Nephron progenitor cell (in vitro differentiated cells): ENCODE measurements at places on chromosomes 7 and 10.

DNA sequence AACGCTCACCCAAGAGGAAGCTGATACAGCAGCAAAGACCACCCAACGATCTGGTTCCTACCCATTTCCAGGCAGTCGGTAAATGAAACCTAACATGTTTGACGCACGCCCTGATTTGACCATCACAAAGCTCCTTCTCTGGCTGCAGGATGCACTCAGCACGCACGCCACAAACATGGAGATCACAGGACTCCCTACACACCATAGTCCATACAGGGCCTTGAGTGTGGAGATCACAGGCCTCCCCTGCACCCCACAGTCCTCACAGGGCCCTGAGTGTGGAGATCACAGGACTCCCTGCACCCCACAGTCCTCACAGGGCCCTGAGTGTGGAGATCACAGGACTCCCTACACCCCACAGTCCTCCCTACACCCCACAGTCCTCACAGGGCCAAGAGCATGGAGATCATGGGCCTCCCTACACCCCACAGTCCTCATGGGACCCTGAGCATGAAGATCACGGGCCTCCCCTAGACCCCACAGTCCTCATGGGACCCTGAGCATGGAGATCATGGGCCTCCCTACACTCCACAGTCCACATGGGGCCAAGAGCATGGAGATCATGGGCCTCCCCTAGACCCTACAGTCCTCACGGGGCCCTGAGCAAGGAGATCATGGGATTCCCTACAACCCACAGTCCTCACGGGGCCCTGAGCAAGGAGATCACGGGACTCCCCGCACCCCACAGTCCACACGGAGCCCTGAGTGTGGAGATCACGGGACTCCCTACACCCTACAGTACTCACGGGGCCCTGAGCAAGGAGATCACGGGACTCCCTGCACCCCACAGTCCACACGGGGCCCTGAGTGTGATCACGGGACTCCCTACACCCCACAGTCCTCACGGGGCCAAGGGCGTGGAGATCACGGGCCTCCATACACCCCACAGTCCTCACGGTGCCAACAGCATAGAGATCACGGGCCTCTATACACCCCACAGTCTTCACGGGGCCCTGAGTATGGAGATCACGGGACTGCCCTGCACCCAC is 409.2 kb downstream of the DNAJB6 start:
- no peak for DNase-seq

GRCh38 chr10:30353851-30354250 is 4.8 kb upstream of the MTPAP start:
- no peak for DNase-seq

DNA sequence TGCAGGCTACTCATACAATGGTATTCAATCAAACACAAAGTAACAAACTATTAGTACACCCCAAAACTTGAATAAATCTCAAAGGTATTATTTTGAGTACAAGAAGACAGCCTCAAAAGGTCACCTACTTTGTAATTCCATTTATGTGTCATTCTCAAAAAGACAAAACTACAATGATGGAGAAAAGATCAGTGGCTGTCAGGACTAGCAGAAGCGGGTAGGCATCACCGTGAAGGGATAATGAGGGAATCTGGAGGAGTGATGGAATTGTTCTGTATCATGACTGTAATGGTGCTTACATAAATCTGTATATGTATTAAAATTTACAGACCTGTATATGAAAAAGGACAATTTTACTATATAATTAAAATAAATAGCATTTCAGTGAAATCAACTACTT is 37.0 kb downstream of the COG5 start:
- DNase-seq: no peak

GRCh38 chr7:39951226-39952194 is 1.5 kb downstream of the CDK13 start:
- DNase-seq: peak; percentile 74

GRCh38 chr10:96512524-96513304 is 1.0 kb downstream of the TLL2 start:
- peak; percentile 54 for DNase-seq

GRCh38 chr7:15725051-15725450 is 38.6 kb upstream of the MEOX2 start:
- no peak for DNase-seq

GRCh38 chr7:127885843-127886242 is 145.4 kb downstream of the LRRC4 start:
- DNase-seq: no peak

GRCh38 chr10:62934258-62934657 is 118.1 kb upstream of the EGR2 start:
- DNase-seq: no peak

DNA sequence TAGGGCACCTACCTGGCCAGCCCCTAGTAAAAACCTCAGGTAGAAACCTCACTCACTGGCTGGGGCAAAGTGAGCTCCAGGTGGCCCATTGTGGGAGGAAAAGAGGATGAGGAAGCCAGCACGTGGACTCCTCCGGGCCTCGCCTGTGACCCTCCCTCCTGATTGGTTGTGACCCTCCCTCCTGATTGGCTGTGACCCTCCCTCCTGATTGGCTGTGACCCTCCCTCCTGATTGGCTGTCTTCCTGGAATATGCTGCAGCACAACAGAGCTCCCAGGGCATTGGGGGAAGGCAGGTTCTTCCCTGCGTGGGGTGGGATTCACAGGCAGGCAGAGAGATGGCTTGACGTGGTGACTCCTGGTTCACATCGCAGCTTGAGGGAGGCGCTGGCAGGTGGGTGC is 343.0 kb downstream of the GLRX3 start:
- no peak for DNase-seq

DNA sequence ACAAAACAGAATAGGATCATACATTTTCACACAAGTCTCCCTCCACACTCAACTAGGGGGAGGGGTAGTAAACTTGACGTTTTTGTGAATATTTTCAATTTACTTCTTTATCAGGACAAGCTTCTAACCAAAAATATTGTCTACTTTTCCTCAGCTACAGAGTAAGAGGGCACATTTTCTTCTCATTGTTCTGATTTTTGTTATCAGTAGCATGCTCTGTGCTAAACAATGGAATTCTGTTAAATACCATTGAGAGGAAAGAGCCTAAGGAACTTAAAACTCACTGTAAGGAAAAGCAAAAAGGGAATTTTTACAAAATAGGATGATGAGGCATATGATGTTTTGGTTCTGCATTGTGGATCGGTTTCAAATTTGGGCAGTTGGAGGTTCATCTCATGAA is 41.2 kb downstream of the ANLN start:
- no peak for DNase-seq

GRCh38 chr7:75843613-75844116 is 30.1 kb upstream of the CCL24 start:
- DNase-seq: no peak

GRCh38 chr10:78292982-78293865 is 259.6 kb downstream of the RPS24 start:
- DNase-seq: peak; percentile 67

DNA sequence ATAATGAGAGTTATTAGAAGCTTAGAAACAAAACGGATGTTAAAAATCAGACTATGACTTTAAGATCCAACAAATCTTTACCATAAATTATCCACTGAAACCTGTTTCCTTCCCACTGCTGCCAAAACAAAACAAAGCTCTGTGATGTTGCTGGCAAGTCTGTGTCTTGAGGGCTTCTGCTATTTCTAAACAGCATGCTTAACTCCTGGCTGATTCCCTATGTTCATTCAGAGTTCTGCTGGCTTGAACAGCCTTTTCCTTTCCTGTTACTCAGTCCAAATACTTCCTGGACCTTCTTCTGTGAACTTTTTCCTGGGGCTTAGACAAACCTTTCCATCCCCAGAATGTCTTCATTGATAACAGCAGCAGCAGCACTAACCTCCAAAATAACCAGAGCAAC is 448.1 kb downstream of the SORCS1 start:
- DNase-seq: no peak

- DNase-seq: no peak
Observed at GRCh38 chr7:111785076-111785475, 222.8 kb upstream of the IMMP2L start.

DNA sequence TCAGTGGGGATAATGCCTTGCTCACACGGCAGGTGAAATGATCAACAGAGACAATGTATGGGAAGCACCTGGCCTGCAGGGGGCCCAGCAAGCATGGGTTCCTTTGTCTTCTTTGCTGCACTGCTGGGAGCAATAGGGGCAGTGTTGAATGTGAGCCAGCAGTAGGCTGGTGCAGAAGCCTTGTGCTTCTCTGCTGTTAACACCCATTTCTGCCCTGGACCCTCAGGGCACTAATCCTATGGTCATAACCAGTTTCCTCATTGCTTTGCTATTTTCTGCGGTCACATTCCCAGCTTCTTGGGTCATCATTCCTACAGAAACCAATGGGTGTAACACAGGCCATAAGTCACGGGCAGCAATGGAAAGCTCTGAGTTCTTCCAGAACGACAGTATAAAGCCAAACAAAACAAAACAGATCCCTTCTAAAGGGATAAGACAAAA is 10.9 kb upstream of the LGI1 start:
- no peak for DNase-seq

DNA sequence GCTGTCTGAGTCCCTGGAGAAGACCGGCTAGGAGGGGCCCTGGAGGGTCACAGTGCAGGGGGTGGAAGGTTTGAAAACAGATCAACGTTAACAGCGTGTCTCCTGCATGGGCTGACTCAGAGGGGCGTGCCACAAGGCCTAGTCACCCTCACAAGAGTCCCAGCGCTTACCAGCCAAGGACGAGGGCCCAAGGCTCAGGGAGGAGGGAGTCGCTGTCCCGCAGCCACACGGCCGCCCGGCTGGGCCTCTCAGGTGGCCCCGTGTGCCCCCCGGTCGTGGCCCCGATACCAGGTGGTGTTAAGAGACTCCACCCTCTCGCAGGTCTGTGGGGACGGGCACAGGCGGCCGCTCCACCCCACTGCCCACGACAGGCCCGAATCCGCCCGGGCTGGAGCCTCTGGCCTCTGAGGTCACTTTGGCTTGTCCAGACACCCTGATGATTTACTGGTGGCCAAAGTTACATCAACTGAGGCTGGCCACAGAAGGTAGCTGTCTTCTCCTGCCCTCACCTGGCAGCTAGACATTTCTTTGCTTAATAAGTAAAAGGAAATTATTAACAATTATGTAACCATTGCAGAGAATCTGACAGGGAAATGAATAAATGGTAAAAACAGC is 34.0 kb downstream of the FAM20C start:
- DNase-seq: no peak

- peak; percentile 70 for DNase-seq
Observed at GRCh38 chr10:19488592-19489280, 327.5 kb upstream of the PLXDC2 start.

- no peak for DNase-seq
Observed at GRCh38 chr7:151851145-151851751, 25.7 kb downstream of the PRKAG2 start.

DNA sequence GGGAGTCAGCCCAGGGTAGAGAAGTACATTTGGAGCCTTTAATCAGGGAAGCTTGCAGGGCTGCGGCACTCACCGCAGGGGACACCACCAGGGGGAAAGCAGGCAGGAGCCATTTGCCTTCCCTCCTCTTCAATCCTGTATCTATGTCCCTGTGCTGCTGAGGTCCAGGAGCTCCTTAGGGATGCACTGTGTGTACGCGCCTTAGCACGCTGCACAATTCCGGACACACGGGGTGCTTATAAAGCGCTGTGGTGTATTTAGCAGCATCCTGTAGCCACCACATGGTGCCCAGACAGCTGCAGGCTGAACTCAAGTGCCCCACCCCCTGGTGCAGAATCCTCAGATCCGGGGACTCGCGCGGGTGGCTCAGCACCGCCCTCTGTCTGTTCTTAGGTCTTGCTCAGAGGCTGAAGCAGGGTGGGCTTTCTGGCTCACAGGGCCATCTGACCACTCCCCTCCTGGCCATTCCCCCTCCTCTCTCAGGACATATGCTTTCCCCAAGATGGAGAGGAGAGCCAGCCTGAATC is 421.4 kb downstream of the SDK1 start:
- peak; percentile 56 for DNase-seq
